ENCODE measurements at places on chromosomes 3 and 15.
A peak's percentile ranks its signal among the peaks of the same experiment; 100 is the strongest.

DNA sequence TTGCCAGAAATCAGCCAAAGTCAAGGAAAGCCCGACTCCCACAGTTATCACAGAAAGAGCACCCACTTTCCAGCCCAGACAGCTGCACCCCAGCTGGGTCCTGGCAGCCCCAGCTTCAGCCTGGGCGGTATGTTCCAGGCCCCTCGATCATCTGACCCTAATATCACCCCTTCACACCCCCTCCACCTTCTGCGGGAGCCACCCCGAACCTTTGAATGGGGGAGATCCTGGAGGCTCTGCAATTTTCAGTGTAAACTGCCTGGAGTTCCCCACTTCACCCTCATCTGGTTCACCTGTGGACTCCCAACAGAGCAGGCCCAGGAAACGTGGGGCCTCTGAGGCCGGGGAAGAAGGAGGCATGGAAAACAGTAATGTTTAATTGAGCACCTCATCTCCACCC is 5.9 kb downstream of the PRSS50 start:
- no peak for DNase-seq

GRCh38 chr15:33278816-33279612 is 31.8 kb upstream of the RYR3 start:
- DNase-seq, result peak; percentile 85

GRCh38 chr15:25250906-25251622 is 187.8 kb downstream of the UBE3A start:
- DNase-seq, result peak; percentile 70

DNA sequence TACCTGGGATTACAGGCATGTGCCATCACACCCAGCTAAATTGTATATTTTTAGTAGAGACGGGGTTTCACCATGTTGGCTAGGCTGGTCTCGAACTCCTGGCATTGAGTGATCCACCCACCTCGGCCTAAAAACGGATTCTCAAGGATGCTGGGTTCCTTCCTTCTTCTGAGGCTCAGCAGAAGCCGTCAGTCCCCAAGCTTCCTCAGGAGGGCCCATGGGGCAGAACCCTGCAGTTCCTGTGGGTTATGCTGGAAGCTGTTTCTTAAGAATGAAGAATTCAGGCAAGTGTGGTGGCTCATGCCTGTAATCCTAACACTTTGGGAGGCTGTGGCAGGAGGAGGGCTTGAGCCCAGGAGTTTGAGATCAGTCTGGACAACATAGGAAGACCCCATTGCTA is 29.0 kb upstream of the ZNF710 start:
- peak; percentile 46 for DNase-seq

DNA sequence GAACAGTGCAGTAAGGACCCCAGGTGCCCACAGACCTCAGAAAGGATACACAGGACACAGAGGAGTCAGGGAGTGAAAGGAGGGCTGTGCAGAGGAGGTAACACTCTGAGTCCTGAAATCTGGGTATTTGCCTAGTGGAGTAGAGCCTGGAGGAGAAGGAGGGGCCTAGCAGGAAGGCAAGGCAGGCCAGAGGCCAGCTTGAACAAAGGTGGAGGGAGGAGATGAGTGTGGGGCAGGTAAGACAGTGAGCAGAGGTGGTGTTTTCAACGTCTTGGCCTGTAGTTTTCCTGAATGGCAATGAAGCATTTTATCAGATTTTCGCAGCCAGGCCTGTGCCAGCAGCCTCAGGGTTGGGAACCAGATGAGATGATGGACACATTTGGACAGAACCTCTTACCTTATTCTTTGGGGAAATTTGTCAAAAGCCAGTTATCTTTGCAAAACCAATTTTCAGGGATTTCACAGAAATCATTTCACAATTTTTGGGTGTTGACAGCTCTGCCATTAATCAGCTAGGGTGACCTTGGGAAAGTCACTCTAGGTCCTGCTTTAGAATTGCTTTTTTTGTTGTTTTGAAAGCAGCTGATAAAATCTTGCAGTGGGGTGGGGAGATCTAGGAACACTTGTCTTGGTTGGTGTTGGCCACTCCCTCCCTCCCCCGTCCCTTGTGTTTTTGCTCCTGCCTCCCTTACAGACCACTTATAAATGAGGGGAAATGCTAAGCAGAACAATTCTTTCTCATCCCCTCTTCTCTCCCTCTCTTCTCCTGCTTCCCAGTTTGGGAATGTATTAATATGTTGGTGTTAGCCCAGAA is 38.4 kb downstream of the SPSB4 start:
- DNase-seq, result peak; percentile 19

DNA sequence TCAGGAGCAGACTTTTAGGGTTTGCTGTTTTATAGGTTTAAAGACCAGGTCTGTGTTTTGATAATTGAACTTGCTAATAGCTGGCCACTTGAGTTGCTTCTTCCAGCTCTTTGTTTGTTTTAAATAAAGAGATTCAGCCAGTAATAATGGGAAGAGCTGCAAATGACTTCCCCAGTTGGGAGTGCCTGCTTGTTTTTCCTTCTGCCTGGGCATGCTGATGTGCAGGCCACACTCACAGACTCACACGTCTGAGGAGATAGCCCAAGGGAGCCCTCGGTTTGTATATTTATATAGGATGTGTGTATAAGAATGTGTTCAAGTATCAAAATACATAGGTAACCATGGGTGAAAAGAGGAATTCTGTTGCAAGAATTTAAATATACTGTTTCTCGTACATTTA is 78.2 kb upstream of the BOC start:
- DNase-seq, result no peak

- peak; percentile 78 for DNase-seq
Measured at GRCh38 chr3:71062952-71063772, 520.4 kb downstream of the FOXP1 start.

GRCh38 chr15:99402014-99402729 is 150.9 kb downstream of the LRRC28 start:
- no peak for DNase-seq

GRCh38 chr3:25589104-25589782 is 75.5 kb downstream of the TOP2B start:
- no peak for DNase-seq

DNA sequence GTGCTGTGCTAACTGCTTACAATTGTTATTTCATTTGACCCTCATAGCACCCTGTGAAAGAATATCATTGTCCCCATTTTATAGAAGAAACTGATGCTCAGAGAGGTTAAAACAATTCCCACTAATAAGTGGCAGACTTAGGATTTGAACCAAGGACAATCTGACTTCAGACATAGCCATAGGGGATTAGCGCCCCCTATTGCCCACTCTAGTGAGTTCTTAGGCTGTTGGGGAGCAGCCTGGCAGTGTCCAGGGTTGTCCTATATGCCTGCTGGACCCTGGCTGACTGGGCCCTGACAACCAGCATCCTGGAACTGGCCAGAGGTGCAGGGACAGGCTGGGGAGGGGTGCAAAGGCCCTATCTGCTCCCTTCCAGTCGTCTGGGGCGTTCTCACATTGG is 15.4 kb downstream of the DPH3 start:
- no peak for DNase-seq

DNA sequence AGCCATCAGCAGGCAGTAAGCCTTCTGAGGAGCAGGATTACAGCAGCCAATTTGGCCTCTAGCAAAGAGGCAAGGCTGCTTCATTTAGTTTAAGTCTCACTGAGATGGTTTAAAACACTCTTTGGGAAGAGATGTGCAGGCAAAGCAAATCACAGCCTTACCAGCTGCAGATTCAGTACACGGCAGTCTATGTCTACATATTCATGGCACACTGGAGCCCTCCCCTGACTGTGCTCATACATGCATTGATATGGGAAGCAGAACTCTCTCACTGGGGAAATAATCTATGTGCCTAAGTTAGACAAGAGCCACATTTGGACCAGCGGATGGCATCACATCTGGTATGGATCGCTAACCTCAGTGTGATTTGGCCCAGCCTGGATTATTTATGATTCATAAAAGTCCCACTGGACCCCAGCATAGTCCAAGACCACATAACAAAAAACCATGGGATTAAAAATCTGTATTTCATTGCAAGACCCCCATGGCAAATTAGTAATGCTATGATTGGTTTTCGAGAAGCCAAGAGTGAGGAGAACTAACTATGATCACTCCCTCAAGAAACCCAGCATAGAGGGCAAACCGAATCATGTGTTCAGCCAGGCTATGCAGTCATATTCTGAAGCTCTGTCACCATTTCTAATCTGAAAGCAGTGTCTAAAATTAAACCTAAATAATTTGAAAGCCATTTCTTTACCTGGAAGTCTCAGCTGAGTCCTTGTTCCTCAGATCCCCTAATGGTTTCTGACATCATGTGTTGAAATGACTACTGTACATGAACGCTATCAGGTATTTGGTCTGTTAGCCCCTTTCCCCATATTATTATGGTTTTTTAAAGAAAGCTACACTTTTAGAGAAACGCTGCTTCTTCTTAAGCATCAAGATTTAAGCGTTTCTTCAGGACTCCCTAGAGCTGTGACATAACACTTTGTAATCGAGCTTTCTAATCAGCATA is 1.2 kb downstream of the PRICKLE2 start:
- peak; percentile 2 for DNase-seq

DNA sequence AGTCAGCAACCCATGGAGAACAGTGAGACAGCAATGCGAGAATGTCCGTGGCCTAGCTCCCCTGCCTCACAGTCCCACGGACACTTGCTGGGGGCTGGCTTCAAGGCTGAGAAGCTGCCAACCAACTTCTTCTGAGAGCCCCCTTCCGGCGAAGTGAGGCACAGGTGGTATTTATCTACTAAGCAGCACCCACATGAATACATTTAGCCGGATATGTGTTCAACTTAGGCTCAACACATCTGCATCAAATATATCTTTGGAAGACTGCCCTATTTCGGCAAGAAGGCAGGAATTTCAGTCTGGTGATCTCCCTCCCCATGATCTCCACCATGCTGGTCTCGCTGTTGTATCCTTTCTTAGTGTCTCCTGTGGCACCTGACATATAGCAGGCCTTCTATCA is 340.9 kb upstream of the NR2E3 start:
- no peak for DNase-seq

DNA sequence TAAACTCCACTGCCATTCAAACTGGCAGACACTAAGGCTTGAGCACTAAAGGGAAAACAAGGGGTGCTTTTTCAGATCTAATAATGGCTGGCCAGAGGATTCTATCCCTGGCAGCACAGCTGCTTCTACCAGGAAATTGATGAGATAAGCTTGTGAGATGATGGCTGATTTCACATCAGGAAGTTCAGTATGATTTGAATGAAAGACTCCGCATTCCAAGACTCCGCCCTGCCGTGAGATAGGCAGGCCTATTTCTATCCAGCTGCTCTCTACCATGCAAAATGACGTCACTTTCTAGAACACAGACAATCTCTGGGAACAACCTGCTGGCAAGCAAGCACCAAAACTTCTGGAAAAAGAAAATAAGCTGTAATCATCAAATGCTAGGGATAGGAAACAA is 171.8 kb downstream of the WDR76 start:
- DNase-seq, result no peak

DNA sequence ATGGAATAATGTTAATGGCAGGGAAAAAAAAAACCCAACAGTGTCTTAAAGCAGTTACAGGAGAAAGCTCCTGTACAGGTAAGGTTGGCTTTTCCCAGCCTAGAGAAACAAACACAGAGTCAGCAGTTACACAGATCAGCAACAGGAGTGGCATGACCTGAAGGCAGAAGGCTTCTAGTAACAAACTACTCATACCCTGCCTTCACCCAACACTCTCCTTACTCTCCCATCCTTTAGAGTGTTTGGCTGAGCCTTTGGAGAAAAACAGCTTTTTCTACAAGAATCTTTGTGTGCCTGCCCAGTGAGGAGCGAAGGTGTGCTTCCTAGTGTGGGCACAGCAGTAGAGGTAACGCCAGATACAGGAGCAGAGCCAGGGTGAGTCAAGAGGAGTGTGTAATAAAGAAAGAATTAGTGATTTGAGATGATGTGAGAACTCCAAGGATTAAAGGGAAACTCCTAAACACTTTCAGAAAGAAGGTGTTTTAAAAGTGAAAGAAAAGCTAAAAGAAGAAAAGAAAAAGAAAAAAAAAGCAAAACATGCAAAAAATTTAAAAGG is 152.7 kb downstream of the POLR2M start:
- DNase-seq, result no peak

DNA sequence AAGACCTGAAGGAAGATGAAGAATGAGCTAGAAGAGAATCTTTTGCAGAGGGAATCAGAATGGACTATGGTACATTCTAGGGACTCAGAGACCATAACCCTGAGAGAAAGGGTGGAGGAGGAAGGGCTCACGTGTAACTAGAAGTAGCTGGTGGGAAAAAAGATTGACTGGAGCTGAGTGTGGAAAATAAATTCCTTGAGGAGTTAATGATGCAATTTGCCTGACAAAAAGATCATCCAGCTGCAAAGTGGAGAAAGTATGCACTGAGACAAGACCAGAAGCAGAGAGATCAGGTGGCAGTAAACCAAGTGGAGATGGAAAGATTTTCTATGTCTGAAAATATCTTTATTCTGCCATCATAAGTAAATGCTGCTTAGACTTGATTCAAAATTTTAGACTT is 52.9 kb upstream of the TBL1XR1 start:
- no peak for DNase-seq

GRCh38 chr3:181432992-181433391 is 278.7 kb upstream of the SOX2 start:
- no peak for DNase-seq

GRCh38 chr3:32216172-32216783 is 22.2 kb upstream of the CMTM8 start:
- no peak for DNase-seq

- no peak for DNase-seq
Measured at GRCh38 chr3:101842245-101842934, 6.9 kb upstream of the NFKBIZ start.

DNA sequence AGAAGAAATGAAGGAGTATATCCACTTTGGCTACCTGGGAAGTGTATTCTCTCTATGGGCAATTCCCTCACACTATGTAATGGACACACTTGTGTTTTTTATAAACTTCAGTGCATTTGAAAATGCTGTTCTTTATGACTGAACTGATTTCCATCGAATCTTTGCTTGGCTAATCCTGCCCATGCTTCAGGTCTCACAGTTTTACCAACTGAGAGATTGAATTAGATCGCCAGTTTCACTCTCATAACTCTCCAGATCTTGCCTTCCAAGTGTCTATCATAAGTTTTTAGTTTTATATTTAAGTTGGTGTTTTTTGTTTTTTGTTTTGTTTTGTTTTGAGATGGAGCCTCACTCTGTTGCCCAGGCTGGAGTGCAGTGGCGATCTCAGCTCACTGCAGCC is 73.5 kb upstream of the MBNL1 start:
- DNase-seq, result no peak

DNA sequence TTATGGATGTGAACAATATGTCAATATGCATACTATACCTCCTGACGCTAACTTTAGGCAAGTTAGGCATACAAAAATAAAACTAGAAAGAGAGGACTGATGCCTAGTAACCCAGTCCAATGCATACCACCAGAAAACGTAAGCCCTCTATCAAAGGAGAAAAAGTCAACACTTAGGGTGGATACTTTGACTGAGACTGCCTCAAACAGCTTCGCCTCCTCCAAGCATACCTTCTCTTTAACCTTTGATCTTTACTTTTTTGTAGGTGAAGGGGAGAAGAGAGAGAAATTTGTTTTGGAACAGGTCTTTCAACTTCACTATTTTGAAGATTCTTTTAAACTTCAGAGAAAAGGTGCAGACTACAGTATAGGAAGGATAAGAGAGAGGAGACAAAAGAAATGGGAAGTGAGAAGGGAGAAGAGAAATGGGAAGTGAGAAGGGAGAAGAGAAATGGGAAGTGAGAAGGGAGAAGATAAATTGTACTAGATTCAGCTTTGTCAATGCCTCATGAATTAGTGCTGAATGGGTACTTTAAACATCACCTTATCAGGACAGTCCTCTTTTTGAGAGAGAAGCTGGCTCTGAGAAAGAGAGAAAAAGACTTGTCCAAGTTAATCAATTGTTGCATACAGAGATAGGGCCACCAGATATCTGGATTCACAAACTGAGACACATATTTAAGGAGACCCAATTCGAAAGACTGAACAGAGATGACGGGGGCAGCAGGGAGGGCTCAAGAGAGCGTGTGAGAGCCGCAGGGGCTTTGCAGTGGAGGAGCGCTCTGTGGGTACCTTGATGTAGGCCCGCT is 1.0 kb downstream of the P3H2 start:
- peak; percentile 64 for DNase-seq
